ENCODE measurements at places on chromosomes 3 and 15. TPM values are rescaled to one million over a fixed set of nuclear protein-coding genes. Genes with fewer than 3 reads are reported as not detected.

ZNF654 gene
- total RNA-seq = 20.7 TPM

GASK1A gene
- not detected for total RNA-seq

DNA sequence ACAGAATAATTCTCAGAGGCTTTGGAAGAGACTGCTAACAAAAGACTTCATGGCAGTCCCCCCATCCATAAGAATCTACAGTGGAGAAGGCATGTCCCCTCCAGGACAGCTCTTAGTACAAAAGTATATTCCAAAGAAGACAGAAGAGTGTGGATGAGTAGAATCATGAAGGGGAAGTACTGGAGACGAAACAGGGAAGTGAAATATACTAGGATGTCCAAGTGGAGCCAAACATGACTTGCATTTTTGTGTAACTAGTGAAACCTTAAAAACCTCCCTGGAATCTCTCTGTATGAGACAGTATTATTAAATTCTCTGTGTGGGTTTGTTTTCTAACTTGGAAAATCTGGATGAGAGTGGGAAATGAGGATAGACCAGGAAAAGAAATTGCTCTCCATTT is 312.4 kb downstream of the RSL24D1 start:
- no peaks in the 10 kb centered on the region for H3K4me1 ChIP-seq
- no peaks in the 10 kb centered on the region for H3K27me3 ChIP-seq
- no peak for DNase-seq

FMN1 gene
- total RNA-seq = 0.69 TPM

GRCh38 chr15:71757741-71758530 is 52.4 kb upstream of the NR2E3 start:
- no peak for DNase-seq
- no peaks in the 10 kb centered on the region for H3K4me1 ChIP-seq
- H3K27ac ChIP-seq = no peak overlapping the region
- H3K4me3 ChIP-seq = no peak overlapping the region

- DNase-seq = no peak
- H3K36me3 ChIP-seq = no peaks in the 10 kb centered on the region
- no peak overlapping the region for H3K27ac ChIP-seq
- H3K27me3 ChIP-seq = peaks cover 92% of the 10 kb centered on the region
- H3K4me3 ChIP-seq = no peak overlapping the region
Measured at GRCh38 chr15:36880913-36881460, 219.4 kb downstream of the MEIS2 start.

GRCh38 chr15:41169781-41170180 is 53.7 kb upstream of the INO80 start:
- H3K4me1 ChIP-seq = no peaks in the 10 kb centered on the region
- H3K27me3 ChIP-seq = peaks cover 15% of the 10 kb centered on the region
- no peak overlapping the region for H3K27ac ChIP-seq
- no peak for DNase-seq
- no peaks in the 10 kb centered on the region for H3K36me3 ChIP-seq

AP2M1 gene
- 240 TPM for total RNA-seq

DNA sequence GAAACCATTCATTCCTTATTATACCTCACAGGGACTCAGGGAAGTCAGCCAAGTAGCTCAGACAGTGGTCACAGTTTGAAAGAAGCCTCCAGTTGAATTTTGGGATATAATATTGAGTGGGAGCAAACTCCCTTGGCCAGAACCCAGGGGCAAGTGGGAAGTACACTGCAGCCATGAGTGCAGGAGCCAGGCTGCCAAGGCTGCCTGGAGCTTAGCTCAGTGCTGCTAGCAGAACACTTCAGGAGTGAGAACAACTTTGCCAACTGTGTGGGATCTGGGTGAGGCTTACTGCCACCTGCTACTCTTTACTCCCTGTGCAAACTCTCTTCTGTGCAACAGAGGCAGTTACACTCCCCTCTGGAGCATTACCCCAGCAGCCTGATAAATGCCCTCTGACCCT is 4.6 kb downstream of the OR5K3 start:
- no peak overlapping the region for H3K27ac ChIP-seq
- no peak overlapping the region for H3K4me3 ChIP-seq
- no peak for DNase-seq
- no peaks in the 10 kb centered on the region for H3K36me3 ChIP-seq
- no peaks in the 10 kb centered on the region for H3K4me1 ChIP-seq

GRCh38 chr3:176296066-176296597 is 901.1 kb downstream of the TBL1XR1 start:
- no peak for DNase-seq
- no peaks in the 10 kb centered on the region for H3K27me3 ChIP-seq
- H3K27ac ChIP-seq = no peak overlapping the region

GRCh38 chr3:14274999-14275961 is 96.7 kb downstream of the LSM3 start:
- no peak for DNase-seq
- H3K4me3 ChIP-seq = no peak overlapping the region
- H3K36me3 ChIP-seq = no peaks in the 10 kb centered on the region
- H3K27ac ChIP-seq = no peak overlapping the region

DNA sequence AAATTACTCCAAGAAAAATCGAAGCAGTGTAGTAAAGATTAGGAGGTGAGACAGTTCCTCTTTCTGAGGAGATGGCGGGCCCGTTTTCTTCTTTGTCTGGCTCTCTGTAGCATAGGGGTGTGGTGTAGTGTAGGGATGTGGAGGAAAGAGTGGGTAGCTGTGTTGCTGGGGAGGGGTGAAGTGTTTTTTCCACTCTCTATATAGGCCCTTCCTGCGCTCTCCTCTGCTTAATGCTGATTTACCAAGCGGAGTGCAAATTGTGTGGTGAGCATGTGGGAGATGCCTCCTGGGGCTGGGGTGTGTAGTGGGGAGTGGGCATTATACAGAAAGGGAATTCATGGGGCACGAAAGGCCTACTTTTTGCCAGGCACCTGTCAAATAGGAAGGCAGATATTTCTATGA is 94.9 kb downstream of the ST6GAL1 start:
- no peaks in the 10 kb centered on the region for H3K27me3 ChIP-seq
- peaks cover 54% of the 10 kb centered on the region for H3K4me1 ChIP-seq
- H3K4me3 ChIP-seq = peak overlapping the region; percentile 77
- peak; percentile 35 for DNase-seq
- peaks cover 42% of the 10 kb centered on the region for H3K36me3 ChIP-seq

HDC gene
- 8.7 TPM for total RNA-seq

- peaks cover 4% of the 10 kb centered on the region for H3K36me3 ChIP-seq
- peaks cover 6% of the 10 kb centered on the region for H3K4me1 ChIP-seq
- no peak overlapping the region for H3K4me3 ChIP-seq
- H3K27ac ChIP-seq = peak overlapping the region; percentile 43
- DNase-seq = no peak
- peaks cover 73% of the 10 kb centered on the region for H3K27me3 ChIP-seq
Measured at GRCh38 chr15:96331945-96332636, 1.6 kb downstream of the NR2F2 start.

DNA sequence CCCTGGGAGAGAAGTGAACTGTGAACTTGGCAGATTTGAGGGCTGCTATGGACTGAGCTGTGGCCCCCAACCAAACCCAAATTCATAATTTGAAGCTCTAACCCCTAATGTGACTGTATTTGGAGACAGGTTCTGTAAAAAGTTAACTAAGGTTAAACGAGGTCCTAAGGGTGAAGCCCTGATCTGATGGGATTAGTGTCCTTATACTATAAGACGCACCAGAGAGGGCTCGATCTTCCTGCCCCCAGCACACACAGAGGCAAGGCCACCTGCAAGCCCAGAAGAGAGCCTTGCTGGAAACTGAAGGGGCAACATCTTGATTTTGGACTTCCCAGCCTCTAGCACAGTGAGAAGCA is 34.0 kb downstream of the TKT start:
- no peak overlapping the region for H3K27ac ChIP-seq
- no peaks in the 10 kb centered on the region for H3K27me3 ChIP-seq
- peaks cover 5% of the 10 kb centered on the region for H3K4me1 ChIP-seq
- H3K36me3 ChIP-seq = peaks cover 36% of the 10 kb centered on the region
- H3K4me3 ChIP-seq = no peak overlapping the region
- DNase-seq = no peak

- peaks cover 15% of the 10 kb centered on the region for H3K27me3 ChIP-seq
- no peak for DNase-seq
- H3K36me3 ChIP-seq = no peaks in the 10 kb centered on the region
- no peak overlapping the region for H3K4me3 ChIP-seq
- peaks cover 3% of the 10 kb centered on the region for H3K4me1 ChIP-seq
- no peak overlapping the region for H3K27ac ChIP-seq
Measured at GRCh38 chr3:43400781-43401730, 114.7 kb downstream of the SNRK start.

- no peaks in the 10 kb centered on the region for H3K4me1 ChIP-seq
- H3K27me3 ChIP-seq = no peaks in the 10 kb centered on the region
- DNase-seq = no peak
- no peak overlapping the region for H3K27ac ChIP-seq
- no peak overlapping the region for H3K4me3 ChIP-seq
Measured at GRCh38 chr3:77464111-77464688, 424.3 kb downstream of the ROBO2 start.

TMEM158 gene
- 1.9 TPM for total RNA-seq

- peaks cover 7% of the 10 kb centered on the region for H3K27me3 ChIP-seq
- H3K4me1 ChIP-seq = no peaks in the 10 kb centered on the region
- DNase-seq = no peak
- no peak overlapping the region for H3K27ac ChIP-seq
Measured at GRCh38 chr3:102544741-102545140, 109.9 kb downstream of the ZPLD1 start.

DNA sequence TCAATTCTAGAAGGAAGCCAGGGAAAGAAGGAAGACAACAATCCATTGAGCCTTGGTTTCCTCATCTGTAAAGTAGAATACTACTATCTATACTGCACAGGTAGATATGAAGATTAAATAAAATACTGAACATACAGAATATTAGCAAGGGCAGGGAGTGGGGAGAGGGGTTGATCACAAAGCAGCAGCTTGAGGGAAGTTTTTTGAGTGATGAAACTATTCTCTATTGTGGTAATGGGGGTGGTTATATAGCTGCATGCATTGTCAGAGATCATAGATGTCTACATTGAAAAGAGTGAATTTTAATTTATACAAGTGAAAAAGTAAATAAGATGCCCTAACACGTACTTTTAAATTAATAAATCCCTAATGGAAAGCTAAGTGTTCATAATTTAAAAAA is 242.6 kb upstream of the LRTM1 start:
- no peaks in the 10 kb centered on the region for H3K4me1 ChIP-seq
- no peak overlapping the region for H3K27ac ChIP-seq

IMPG2 gene
- total RNA-seq = 0.05 TPM

RASA2 gene
- total RNA-seq = 34.5 TPM

GRCh38 chr15:71066983-71067382 is 48.3 kb upstream of the THSD4 start:
- H3K36me3 ChIP-seq = no peaks in the 10 kb centered on the region
- no peak for DNase-seq
- no peak overlapping the region for H3K4me3 ChIP-seq

GOLGA6L9 gene
- total RNA-seq = 1.7 TPM

DNA sequence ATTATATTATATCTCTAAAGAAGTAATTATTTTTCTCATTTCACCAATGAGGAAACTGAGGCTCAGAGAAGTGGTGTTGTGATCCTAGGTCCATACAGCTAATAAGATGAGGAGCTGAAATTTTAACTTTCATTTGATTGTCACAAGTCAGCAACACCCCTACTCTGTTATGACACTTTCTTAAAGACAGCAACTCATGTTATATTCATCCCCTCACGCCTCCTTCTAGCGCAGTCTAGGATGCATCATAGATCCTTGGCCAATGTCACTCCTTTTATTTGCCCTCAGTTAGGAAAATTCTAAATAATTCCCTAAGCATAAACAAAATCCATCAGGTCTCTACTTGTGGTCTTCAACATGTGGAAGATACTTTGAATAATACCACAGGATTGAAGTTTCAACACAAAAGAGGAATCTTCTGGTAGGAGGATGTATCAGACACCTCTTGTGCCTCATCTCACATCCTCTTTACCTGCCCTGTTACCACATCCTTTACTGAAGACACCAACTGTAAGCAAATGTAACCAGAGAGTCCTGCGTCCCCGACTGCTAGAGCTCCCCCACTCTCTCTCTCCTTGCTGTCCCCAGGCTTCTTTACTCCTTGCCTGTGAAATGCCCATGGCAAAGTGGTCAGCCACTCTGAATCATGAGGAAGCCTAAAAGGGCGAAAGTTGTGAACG is 53.7 kb downstream of the TRIM42 start:
- H3K4me3 ChIP-seq = no peak overlapping the region
- no peak overlapping the region for H3K27ac ChIP-seq
- DNase-seq = no peak
- H3K36me3 ChIP-seq = no peaks in the 10 kb centered on the region
- H3K27me3 ChIP-seq = peaks cover 18% of the 10 kb centered on the region
- peaks cover 9% of the 10 kb centered on the region for H3K4me1 ChIP-seq

DNA sequence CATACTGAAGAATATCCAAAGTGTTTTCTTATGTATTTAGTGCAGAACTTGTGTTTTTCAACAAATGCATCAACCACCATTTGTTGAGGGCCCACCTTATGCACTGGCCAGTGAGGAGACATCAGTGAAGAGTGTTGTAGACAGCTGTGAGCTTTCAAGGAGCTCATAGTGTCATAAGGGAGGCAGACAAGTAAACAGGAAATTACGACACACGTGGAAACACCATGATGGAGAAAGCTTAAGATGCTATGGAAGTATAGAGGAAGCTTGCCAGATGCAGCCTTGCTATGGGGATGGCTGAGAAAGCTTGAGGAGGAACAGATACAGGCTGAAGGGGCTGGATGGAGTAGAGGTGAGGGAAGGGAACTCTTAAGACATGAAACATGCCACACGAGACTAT is 50.8 kb upstream of the PSMD6 start:
- no peaks in the 10 kb centered on the region for H3K36me3 ChIP-seq
- peaks cover 21% of the 10 kb centered on the region for H3K27me3 ChIP-seq
- no peaks in the 10 kb centered on the region for H3K4me1 ChIP-seq
- no peak overlapping the region for H3K4me3 ChIP-seq

DNA sequence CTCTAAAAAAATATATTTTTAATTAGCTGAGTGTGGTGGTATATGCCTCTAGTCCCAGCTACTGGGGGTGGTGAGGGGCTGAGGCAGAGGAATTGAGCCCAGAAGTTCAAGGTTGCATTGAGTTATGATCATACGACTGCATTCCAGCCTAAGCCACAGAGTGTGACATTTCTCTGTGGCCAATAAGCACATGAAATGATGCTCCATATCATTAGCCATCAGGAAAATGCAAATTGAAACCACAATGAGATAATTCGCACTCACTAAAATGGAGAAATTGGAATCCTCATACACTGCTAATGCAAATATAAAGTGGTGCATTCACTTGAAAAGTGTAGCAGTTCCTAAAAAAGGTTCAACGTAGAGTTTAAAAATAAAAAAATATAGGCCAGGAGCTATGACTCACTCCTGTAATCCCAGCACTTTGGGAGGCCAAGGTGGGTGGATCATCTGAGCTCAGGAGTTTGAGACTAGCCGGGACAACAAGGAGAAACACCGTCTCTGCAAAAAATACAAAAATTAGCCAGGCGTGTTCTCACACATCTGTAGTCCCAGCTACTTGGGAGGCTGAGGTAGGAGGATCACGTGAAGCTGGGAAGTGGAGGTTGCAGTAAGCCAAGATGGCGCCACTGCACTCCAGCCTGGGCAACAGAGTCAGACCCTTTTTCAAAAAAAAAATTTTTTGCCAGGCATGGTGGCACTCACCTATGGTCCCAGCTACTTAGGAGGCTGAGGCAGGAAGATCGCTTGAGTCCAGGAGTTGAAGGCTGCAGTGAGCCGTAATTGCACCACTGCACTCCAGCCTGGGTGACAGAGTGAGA is 35.2 kb downstream of the IFT122 start:
- H3K4me3 ChIP-seq = no peak overlapping the region
- no peaks in the 10 kb centered on the region for H3K4me1 ChIP-seq
- H3K36me3 ChIP-seq = peaks cover 2% of the 10 kb centered on the region
- no peak overlapping the region for H3K27ac ChIP-seq

GRCh38 chr3:20258371-20258770 is 72.4 kb upstream of the SGO1 start:
- no peaks in the 10 kb centered on the region for H3K27me3 ChIP-seq
- DNase-seq = no peak
- H3K4me1 ChIP-seq = no peaks in the 10 kb centered on the region
- H3K27ac ChIP-seq = no peak overlapping the region
- H3K36me3 ChIP-seq = no peaks in the 10 kb centered on the region

All from activated T-helper 2 cell treated with anti-CD3 and anti-CD28 coated beads, Interferon-gamma antibody, Interleukin-2, Interleukin-4, amounts not matched to agents 10 μg/mL and 5 μg/mL and 100 μg/mL, durations not matched to agents 14 hours and 24 hours and 36 hours (primary cell).